Prostate gland (tissue), 2 donors: ENCODE measurements at places on chromosomes 6 and 20. TPM values are rescaled to one million over a fixed set of nuclear protein-coding genes. Genes with fewer than 3 reads are reported as not detected.

GRCh38 chr6:170130771-170131241 lies 160.1 kb downstream of the DLL1 start:
- peaks cover 6% of the 10 kb centered on the region for H3K4me1 ChIP-seq
- no peak for DNase-seq
- no peaks in the 10 kb centered on the region for H3K36me3 ChIP-seq
- no peak overlapping the region for H3K27ac ChIP-seq
- no peak overlapping the region for H3K4me3 ChIP-seq

GRCh38 chr20:33947709-33948295 lies 45.9 kb upstream of the RALY start:
- no peaks in the 10 kb centered on the region for H3K36me3 ChIP-seq
- H3K27me3 ChIP-seq, result no peaks in the 10 kb centered on the region
- no peak overlapping the region for H3K4me3 ChIP-seq
- no peaks in the 10 kb centered on the region for H3K4me1 ChIP-seq
- no peak for DNase-seq

Gene CDK5RAP1
- total RNA-seq, result 18.0 TPM

DNA sequence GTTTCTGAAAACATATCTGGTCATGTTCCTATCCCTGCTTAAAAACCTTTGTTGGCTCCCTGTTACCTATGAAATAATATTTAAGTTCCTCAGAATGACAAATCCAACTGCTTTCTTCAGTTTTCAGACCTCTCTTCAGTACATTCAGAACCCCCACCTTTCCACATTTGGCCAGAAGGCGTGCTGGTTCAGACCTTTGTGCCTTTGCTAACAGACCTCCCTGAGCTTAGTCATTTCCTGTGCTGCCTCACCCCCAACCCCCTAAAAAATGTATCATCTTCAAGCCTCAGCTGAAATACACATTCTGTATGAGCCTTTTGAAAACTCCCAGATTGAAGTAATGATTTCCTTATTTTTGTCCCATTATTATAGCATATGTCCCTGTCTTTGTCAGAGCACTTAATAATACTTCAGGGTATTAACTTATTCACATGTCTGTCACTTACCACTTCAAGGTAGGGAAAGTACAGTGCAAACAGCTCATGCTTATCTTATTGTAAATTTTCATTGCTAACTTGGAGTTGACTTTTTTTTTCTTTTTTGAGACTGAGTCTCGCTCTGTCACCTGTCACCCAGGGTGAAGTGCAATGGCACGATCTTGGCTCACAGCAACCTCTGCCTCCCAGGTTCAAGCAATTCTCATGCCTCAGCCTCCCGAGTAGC lies 19.7 kb downstream of the FAM217A start:
- H3K27me3 ChIP-seq, result no peaks in the 10 kb centered on the region
- no peak for DNase-seq
- no peaks in the 10 kb centered on the region for H3K4me1 ChIP-seq
- no peaks in the 10 kb centered on the region for H3K36me3 ChIP-seq

Gene CTCFL
- not detected for total RNA-seq

DNA sequence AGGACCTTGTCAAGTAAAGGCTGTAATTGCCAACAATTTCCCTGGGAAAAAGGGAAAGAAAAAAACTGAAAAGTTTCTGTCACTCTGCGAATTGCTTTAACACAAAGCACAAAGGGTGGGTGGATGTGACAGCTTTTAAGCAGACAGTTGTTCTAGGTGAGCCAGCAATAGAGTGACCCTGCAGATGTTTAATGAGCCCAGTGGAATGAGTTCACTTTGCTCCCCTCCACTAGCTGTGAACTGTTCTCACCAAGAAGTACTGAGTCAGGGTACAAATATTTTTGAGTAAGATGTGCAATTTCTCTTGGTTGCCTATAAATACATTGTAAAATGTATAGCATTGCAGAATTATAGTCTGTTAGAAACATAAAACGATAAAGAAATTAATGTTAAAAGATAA lies 26.2 kb upstream of the LRRC1 start:
- no peaks in the 10 kb centered on the region for H3K36me3 ChIP-seq
- H3K4me1 ChIP-seq, result no peaks in the 10 kb centered on the region
- H3K4me3 ChIP-seq, result no peak overlapping the region
- no peak for DNase-seq

DNA sequence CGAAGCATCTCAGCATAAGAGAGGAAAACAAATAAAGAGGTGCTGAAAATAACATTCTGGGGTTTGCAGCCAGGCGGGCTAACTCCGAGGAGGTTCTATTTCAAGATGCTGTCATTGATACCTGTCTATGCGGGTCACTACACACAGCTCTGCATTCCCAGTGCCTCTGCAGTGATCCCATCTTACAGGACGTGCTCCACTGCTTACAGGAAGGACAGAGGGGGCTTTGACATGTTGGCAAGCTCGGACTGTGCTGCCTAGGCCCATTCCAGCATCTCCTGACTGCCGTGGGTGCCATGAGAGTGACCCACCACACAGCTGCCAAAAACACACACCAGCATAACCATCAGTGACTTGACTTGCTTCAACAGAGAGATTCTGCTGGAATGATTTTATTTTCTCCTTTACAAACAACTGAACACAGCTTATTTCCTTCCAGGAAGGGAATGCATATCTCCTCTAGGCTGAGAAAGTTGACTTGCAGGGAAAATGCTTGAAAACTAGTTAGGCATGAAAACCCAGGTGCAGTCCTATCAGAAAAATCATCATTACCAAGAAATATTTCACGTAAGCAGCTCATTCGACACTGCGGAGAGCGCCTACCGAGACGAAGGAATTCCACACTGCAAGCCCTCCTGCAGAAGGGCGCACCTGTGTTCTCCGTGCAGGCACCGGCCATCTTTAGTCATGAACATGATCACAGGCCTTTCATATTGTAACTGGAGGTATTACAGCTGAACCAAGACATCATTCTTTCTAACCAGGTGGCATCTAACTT lies 62.5 kb downstream of the RAMACL start:
- DNase-seq, result no peak
- H3K27me3 ChIP-seq, result no peaks in the 10 kb centered on the region
- H3K36me3 ChIP-seq, result no peaks in the 10 kb centered on the region
- H3K27ac ChIP-seq, result no peak overlapping the region

DNA sequence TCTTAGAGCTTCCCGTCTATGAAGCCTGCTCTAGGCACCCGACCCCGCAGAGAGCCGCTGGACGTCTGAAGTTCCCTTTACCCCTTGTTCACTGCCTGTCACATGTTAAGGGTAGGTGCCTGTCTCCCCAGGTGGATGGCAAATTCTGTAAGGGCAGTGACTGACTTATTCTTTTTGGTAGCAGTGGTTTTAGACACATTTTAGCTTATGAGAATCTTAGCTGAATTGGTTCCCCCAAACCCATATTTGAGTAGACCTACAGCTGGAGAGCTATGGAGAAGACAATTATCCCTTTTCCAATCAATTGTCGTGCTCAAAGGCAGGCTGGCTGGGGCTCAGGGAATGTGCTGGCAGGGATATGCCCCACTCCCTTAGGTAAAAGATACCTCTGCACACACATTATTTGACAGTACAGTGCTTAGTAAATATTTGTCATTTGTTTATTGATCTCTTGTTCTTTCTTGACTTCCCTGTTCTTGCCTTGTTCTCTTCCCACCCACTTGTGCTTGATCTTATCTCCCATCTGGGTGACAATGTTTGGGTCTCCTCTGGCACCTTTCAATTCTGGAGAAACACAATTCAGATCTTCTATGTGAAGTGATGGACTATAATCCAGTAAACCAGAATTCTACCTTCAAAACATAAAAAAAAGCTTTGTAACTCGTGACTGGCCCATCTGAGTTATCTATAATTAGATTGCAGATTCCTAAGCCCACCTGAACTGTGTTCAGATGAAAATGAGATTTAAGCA lies 114.3 kb upstream of the SLC2A12 start:
- H3K4me3 ChIP-seq, result no peak overlapping the region
- no peak overlapping the region for H3K27ac ChIP-seq

DNA sequence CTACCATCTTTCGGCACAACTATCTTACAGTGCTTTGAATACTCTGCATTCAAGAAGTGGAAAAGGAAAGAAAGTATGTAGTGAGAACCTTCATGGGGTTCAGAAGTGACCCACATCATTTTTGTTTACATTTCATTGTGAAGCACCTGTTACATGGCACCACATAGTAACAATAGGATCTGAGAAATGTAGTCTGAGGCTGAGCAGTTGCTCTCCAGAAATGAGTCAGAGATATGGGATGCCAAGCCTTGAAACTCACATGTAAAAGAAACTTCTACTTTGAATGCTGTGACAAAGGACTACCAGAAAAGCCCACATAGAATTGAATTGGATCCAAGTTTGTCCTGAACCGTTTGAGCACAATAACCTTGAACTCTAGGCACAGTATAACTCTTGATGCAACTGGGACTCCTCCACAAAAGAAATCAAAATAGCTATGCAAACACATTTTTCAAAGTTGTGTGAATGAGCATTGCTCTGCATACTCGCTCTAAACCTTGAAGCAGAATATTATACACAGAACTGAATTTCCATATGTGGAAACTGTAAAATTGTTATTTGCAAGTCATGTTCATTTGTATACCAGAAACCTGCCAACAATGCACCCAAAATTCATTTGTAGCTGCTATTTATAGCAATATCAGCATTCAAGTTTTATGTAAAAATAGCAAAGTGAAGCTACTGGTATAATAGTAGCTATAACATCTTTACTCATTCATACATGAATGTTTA lies 400.9 kb upstream of the POU3F2 start:
- no peaks in the 10 kb centered on the region for H3K36me3 ChIP-seq
- H3K4me3 ChIP-seq, result no peak overlapping the region
- DNase-seq, result no peak
- no peaks in the 10 kb centered on the region for H3K27me3 ChIP-seq
- no peaks in the 10 kb centered on the region for H3K4me1 ChIP-seq

Gene RIMS1
- total RNA-seq, result 9.7 TPM

DNA sequence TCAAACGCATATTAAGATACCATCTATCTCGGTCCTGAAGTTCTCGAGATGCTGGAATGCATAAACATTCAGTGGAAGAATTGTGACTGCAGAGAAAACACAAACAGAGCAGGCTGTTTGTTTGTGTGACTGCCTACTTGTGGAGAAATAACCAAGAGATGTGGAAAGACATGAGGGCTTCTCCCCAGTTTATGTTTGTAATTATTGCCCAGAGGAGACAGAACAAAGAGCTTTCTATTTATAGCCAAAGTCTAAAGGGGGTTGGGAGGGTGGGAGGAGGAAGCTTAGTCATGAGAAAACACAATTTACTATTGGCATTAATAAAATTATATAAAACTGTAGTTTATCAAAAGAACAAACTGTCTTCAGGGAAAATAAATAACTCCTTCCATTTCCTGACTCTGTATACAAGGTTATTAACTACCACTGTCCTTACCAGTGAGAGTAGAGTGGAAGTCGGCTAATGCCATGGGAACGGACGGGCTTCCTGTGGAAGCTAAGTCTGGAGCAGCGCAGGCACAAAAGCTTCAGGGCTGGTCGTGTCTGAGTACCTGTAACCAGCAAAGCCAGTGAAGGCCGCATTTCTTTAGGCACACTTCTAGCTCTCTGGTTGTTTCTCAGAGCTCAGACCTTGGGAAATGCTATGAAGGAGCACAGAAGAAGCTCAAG lies 200.2 kb upstream of the SUPT3H start:
- H3K4me1 ChIP-seq, result no peaks in the 10 kb centered on the region
- H3K27ac ChIP-seq, result no peak overlapping the region
- H3K4me3 ChIP-seq, result no peak overlapping the region
- H3K36me3 ChIP-seq, result no peaks in the 10 kb centered on the region
- no peak for DNase-seq
- no peaks in the 10 kb centered on the region for H3K27me3 ChIP-seq

Gene PRL
- not detected for total RNA-seq

DNA sequence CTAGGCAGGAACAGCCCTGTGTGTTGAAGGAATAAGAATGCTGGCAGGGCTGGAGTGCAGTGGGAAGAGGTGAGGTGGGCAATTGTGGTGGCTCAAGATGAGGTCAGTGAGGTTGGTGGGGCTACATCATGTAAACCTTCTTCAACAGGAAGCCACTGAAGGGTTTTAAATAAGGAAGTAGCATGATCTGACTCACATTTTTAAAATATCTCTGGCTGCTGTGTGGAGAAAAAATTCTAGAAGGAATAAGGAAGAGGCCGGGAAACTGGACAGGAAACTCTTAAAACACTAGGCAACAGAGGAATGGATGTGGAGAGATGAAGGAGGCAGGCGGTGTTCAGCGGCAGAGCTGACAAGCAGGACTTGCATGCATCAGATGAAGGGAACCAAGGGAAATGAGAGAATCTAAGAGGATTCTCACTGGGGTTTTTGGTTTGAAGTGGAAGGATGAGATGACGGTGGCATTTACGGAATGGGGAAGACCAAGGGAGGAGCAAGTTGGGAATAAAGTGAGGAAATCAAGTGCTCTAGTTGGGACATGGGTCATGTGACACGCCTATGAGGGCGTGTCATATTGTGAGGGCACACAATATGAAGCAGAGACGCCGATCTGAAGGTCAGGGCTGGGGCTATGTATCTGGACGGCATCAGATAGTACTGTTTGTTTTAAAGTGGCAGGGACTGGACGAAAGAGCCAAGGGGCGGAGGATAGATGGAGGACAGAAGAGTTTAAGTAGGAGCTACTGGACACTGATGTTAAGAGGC lies 18.2 kb downstream of the TMEM242 start:
- H3K27ac ChIP-seq, result no peak overlapping the region
- H3K36me3 ChIP-seq, result no peaks in the 10 kb centered on the region
- H3K27me3 ChIP-seq, result no peaks in the 10 kb centered on the region

- H3K4me3 ChIP-seq, result no peak overlapping the region
- DNase-seq, result no peak
- peak overlapping the region; percentile 18 for H3K27ac ChIP-seq
- H3K36me3 ChIP-seq, result no peaks in the 10 kb centered on the region
These were observed 9.4 kb downstream of the SNX5 start for GRCh38 chr20:17959257-17959627.

DNA sequence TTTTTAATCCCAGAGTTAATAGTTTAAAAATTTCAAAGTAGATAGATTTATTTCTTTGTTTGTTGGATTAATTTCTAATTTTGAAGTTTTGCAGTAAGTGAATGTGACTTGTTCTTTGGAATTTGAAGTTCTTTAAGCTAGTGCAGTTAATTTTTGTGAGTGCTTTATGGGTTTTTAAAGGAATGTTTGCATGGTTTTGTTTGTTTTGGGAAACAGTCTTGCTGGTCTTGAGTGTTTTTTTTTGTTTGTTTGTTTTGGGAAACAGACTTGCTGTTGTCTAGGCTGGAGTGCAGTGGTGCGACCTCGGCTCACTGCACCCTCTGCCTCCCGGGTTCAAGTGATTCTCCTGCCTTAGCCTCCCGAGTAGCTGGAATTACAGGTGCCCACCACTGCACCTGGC lies 9.5 kb downstream of the PANK2 start:
- H3K4me1 ChIP-seq, result peaks cover 9% of the 10 kb centered on the region
- DNase-seq, result no peak
- H3K36me3 ChIP-seq, result no peaks in the 10 kb centered on the region
- H3K4me3 ChIP-seq, result no peak overlapping the region

Gene RSPO3
- total RNA-seq, result 4.8 TPM
